NCI-H1092 treated with DMSO at 0.1 percent for 48 hours (cell line): ENCODE measurements at places on chromosomes 16 and 17.

- peak; percentile 60 for DNase-seq
Measured at GRCh38 chr17:45235416-45236281, 14.0 kb downstream of the FMNL1 start.

GRCh38 chr16:21598206-21598605 is 1.2 kb upstream of the METTL9 start:
- DNase-seq: no peak

DNA sequence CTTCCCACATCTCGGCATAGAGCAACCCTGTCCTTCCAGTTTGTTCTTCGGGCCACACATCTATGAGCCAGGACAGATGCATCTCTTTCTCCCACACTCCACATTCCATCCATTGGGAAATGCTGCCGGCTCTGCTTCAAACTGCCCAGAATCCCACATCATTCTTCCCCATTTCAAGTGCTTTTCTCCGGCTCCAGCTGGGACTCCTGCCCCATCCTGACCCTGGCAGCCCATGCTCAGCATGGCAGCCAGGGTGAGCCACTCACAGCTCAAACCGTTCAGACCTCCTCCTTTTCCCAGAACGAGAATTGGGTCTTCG is 132.8 kb upstream of the SDK2 start:
- DNase-seq: no peak

DNA sequence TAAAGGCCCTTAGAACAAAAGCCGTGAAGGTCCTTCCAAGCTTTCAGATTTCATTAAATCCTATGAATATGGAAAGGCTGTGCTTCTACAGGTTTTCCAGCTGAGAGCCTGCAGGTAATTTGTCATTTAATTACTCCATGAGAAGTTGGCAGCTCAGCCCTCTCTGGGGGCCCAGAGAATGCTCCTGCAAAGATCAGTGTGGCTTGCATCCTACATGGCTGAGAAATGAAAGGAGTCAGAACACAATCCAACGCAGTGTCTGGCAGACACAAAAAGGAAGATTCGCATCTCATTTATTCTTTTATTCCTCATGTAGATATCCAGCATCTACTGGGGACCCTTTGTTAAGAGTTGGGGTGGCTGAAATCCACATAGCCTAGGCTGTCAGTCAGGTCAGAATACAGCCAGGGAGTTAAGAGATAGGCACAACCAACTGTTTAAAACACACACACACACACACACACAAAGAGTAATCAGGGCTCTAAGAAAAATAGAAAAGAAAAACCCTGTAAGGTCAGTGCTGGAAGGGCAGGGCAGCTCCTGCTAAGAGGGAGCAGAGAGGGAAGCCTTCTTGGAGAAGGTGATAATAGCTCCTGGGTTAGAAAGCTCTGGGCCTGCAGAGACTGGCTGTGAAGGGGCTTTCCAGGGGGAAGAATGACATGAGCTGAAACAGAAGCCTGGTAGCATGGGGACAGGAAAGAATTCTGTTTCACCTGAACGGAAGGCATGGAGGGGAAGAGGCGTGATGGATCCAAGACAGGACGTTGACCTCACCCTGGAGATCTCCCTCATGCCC is 46.9 kb upstream of the WSCD1 start:
- no peak for DNase-seq

- no peak for DNase-seq
Measured at GRCh38 chr17:62765351-62765750, 42.8 kb downstream of the MARCHF10 start.

DNA sequence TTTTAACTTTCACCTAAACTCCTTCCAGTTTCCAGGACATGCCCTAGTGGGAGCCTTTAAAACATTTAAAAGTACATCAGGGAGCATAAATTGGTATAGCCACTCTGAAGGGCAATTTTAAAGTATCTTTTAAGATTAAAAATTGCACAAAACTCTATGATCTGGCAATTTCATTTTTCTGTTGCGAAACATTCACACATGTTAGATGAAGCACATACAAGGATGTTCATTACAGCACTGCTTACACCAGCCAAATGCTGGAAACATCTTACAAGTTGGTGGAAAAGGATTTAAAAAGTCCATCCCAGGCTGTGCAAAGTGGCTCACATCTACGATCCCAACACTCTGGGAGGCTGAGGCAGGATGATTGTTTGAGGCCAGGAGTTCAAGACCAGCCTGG is 26.4 kb upstream of the LONP2 start:
- DNase-seq: no peak
